ENCODE measurements at places on chromosomes 16 and 17.

DNA sequence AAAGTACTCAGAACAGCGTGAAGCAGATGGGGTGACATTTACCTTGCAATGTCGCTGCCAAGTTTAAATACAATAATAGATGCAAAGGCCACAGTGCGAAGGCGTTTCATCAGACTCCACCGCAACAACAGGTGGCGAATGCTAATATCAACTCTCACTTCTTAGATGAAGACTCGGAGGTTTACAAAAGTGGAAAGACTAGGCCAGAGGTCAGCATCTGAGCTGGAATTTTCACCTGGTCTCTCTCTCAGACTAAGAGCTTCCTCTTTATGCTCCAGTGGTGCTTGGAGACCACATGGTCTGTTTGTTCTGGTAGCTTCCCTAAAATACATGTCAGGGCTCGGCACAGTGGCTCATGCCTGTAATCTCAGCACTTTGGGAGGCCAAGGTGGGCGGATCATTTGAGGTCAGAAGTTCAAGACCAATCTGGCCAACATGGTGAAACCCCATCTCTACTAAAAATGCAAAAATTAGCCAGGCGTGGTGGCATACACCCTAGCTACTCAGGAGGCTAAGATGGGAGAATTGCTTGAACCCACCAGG lies 169.1 kb downstream of the XYLT1 start:
- no peak for DNase-seq

DNA sequence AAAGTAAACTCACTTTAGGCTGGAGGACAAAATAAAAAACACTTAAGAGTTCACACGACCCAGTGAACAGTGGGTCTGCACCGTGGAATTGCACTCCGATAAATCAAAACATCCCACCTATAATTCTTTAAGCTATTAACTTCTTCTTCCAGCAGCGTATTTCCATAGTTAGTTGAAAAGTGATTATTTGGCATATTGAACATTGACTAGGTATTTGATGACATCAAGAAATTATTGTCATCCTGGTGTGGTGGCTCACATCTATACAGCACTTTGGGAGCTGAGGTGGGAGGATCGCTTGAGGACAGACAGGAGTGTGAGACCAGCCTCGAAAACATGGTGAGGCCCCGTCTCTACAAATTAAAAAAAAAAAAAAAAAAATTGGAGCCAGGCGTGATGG lies 23.4 kb downstream of the IGF2BP1 start:
- no peak for DNase-seq

- peak; percentile 53 for DNase-seq
These were observed at the start of gene PLSCR3 for GRCh38 chr17:7394452-7395191. Gene PLSCR3 (minus strand): TSS chr17:7394525. CDS start chr17:7394110, 415 bp downstream.

GRCh38 chr16:65342231-65342866 lies 220.5 kb upstream of the CDH11 start:
- DNase-seq = no peak

Data from brain pericyte (primary cell).